ENCODE measurements at places on chromosomes 12 and 14. TPM values are rescaled to one million over a fixed set of nuclear protein-coding genes. Genes with fewer than 3 reads are reported as not detected.

Gene APAF1
- total RNA-seq = 3.9 TPM

DNA sequence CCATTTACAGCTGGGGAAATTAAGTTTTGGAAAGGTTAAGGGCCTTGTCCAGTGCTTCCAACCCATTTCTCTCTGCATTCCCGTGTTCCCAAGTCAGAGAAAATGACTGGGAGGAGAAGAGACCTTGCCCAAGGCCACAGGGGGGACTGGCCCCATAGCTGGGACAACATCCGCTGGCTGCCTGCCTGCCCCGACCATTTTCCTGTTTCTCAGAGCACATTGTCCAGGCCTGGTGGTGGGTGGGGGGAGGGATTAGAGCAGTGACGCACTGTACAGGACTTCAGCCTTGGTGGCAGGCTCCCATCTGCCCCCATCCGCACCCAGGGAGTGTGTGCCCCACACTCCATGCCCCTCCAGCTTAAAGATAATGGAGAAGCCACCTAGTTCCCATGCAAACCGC is 27.7 kb downstream of the DIO3 start:
- no peaks in the 10 kb centered on the region for H3K4me1 ChIP-seq
- H3K36me3 ChIP-seq = no peaks in the 10 kb centered on the region
- no peak for DNase-seq
- no peaks in the 10 kb centered on the region for H3K27me3 ChIP-seq
- H3K4me3 ChIP-seq = no peak overlapping the region

Gene PGF
- 3.3 TPM for total RNA-seq

- H3K27ac ChIP-seq = no peak overlapping the region
- H3K4me3 ChIP-seq = no peak overlapping the region
- H3K36me3 ChIP-seq = no peaks in the 10 kb centered on the region
- no peaks in the 10 kb centered on the region for H3K4me1 ChIP-seq
These were observed 176.3 kb downstream of the ANO4 start for GRCh38 chr12:100970894-100971293.

DNA sequence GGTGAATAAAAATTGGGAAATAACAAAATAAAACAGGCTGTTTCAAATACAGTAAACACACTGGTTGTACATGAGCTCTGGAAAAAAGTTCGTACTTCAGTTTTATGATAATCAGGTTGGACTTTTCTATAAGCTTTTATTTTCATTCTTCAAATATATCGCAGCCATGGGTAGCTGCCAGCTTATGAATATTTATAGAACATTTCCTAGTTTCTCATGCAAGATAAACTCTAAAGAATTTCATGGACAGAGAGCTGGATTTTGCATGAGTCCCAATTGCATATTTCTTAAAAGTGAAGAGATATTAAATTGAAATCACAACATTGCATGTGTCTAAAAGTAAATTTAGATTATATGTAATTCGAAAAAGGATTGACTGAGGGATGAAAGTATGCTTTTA is 827.6 kb downstream of the SLC6A15 start:
- H3K27me3 ChIP-seq = no peaks in the 10 kb centered on the region
- H3K36me3 ChIP-seq = no peaks in the 10 kb centered on the region
- H3K4me3 ChIP-seq = no peak overlapping the region
- DNase-seq = no peak

DNA sequence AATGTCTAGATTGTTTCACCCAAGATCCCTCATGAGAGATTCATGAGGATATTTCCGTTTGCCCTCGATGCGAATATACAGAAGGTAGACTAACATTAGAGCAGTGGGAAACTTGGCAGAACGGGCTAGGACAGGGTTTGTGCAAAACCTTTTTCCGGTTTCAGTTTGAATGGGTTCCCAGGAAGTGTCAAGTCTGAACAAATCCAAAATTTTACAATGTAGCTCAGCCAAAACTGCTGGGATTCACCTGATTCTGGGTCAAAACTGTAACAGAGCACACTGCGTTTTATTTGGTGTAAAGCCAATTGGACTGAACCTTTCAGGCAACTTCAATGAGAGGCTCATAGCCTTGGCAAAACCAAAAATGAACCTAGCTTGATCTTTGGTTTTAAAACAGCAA is 337.8 kb upstream of the DIO2 start:
- H3K4me1 ChIP-seq = no peaks in the 10 kb centered on the region
- H3K36me3 ChIP-seq = no peaks in the 10 kb centered on the region
- H3K27me3 ChIP-seq = no peaks in the 10 kb centered on the region
- H3K4me3 ChIP-seq = no peak overlapping the region

Gene CACNA2D4
- total RNA-seq = 1.6 TPM

Gene SYNE3
- 8.2 TPM for total RNA-seq

- no peaks in the 10 kb centered on the region for H3K4me1 ChIP-seq
- H3K27me3 ChIP-seq = no peaks in the 10 kb centered on the region
- no peak overlapping the region for H3K27ac ChIP-seq
- no peak for DNase-seq
- no peak overlapping the region for H3K4me3 ChIP-seq
These were observed 74.6 kb downstream of the BRMS1L start for GRCh38 chr14:35900741-35901140.

- no peaks in the 10 kb centered on the region for H3K36me3 ChIP-seq
- no peak for DNase-seq
- H3K4me3 ChIP-seq = no peak overlapping the region
- no peaks in the 10 kb centered on the region for H3K27me3 ChIP-seq
- H3K27ac ChIP-seq = no peak overlapping the region
These were observed 62.1 kb downstream of the TNFAIP2 start for GRCh38 chr14:103185051-103186029.

Gene MVK
- total RNA-seq = 7.5 TPM

Gene FSCB
- total RNA-seq = not detected

Data from right atrium auricular region (tissue), 2 donors.